T-cell (primary cell): ENCODE measurements at places on chromosomes 16 and 17. TPM values are rescaled to one million over a fixed set of nuclear protein-coding genes. Genes with fewer than 3 reads are reported as not detected.

The TBC1D3K gene
- not detected for total RNA-seq

The NRN1L gene
- 5.3 TPM for total RNA-seq

DNA sequence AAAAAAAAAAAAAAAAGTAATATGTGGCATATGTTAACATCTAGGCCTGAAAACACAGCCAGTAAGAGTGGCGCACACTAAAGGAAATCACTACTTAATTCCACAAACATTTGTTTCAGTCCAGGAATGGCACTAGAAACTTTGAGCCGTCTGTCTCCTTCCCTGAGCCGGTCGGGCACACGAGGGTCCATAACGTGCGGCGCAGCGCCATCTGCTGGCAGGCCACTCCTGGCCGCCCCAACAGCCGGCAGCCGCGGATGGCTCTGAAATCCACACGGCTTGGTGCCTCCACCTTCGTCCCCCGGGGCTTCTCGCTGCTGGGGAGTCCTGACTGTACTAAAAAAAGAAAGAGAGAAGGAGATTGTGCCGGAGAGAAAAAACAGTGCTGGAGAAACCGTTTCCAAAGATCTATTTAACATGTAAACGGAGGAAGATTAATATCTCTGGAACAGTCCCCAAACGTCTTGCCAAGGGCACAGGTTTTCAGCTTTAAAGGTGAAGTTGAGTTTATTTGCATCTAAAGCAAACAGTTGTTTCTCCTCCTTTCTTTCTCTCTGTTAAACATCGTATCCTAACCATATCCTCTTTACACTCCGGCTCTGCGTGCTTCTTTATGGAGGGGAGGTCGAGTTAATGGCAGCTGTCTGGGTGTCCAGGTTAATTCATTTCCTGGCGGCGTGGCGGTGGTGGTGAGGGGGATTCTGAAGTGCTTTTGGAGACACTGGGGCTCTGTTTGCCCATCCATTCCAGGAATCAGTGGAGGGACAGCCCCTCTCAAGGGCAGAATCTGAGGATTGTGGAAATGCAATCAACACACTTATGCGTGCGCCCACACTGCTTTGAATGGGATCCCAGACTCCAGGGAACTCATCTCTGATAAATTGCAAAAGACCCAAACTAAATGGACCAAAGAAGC, 611.3 kb upstream of the SALL1 start:
- no peak for DNase-seq

DNA sequence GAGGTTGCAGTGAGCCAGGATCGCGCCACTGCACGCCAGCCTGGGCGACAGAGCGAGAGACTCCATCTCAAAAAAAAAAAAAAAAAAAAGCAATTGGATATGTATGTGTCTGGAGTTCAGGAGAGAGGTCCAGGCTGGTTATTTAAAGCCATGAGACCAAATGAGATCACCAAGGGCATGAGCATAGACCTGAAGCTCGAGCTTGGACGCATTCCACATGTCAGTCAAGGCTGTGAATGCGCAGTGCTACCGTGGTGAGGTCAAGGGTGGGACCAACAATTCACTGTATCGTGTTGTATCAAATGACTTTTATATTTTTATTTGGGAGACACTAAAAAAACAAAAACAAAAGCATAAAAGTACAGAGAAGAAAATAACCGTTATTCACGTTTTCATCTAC, 29.1 kb upstream of the SPNS2 start:
- DNase-seq, result no peak

DNA sequence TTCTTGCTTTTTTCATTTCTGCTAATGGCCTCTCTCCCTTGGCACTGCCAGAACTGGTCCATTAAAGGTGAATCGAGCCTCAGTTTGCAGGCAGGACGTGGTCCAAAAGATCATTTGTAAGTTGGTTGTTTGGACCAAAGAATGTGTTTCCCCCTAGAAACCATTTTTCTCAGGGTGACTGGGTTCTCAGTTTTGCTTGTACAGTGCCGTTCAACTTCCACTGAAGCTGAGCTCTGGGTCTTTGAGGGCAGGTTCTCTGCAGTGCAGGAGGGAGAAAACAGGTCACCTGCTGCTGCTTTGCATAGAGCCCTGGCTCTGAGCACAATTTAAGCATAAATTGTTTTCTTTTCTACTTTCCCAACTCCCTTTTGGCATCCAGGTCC, 9.0 kb upstream of the AMZ2 start:
- DNase-seq, result peak; percentile 28

GRCh38 chr16:87201790-87202189, 115.4 kb downstream of the C16orf95 start:
- DNase-seq, result no peak

GRCh38 chr17:5486206-5487124, at the start of gene MIS12:
Gene MIS12 (plus strand): TSS chr17:5486566. CDS start chr17:5488863, 2,297 bp downstream.
- DNase-seq, result peak; percentile 98
